Islet precursor cell (in vitro differentiated cells): ENCODE measurements at places on chromosomes 5 and 9.

DNA sequence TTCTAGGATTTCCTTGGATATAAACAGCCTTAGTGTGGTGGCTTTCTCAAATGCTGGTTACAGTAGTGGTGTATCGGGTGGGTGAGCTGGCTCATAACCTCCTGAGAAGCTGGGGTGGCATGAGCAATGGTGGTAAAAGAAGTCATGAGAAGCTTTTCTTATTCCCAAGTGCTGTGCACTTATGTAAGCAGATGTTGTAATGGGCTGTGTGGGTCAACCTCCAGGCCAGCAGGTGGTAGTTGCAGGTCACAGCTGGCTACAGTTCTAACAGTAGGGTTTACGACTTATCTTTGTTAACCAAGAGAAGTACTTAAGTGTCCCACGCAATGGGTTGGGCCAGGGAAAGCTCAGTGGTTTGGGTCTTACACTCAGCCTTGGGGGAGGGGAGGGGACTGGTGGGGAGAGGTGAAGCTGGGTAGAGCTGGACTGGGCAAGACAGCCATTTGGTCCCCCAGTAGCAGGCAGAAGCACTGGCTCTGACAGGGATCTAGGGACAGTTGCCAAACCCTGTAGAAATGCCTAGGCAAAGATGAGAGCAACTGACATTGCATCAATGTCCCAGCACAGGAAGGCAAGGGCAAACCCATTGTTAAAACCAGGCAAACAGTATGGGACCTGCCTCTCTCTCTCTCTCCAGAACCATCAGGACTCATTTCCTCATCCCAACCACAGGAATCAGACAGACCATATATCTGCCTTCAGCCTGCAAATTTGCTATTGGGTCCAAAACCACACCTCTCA lies 76.8 kb downstream of the RNF130 start:
- DNase-seq: no peak

DNA sequence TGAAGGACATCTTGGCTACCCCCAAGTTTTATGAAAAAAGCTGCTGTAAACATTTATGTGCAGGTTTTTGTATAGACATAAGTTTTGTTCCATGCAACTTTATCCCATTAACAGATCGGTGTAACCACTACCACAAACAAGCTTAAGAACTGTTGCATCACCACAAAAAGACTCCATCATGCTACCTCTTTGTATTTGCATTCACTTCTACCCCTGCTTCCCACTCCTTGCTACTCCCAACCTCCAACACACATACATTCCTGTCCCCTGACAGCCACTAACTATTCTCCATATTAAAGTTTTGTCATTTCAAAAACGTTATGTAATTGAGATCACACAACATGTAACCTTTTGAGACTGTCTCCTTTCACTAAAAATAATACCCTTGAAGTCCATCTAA lies 57.8 kb upstream of the LHFPL2 start:
- no peak for DNase-seq

- no peak for DNase-seq
Measured at GRCh38 chr5:76582230-76583162, 40.7 kb downstream of the F2RL2 start.

GRCh38 chr9:116090030-116090770 lies 63.4 kb upstream of the PAPPA start:
- DNase-seq: no peak

GRCh38 chr5:34460496-34460895 lies 195.6 kb upstream of the RAI14 start:
- no peak for DNase-seq

DNA sequence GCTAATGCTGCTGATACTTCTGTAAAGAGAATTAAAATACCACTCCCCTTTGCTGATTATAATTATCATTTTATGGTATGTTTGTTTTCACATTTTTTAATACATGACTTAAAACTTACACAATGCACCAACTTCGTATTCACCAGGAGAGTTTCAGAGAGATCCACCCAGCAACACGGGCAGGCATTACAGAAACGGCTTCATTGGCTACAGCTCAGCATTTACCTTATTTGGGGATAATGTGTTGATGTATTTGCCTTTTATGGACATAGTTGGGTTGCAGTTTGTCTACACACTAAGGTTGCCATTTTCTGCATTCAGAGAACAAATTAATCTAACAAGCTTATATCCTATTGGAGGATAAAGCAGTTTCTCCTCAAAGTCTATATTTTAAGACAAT lies 423.6 kb downstream of the PRDM9 start:
- no peak for DNase-seq

DNA sequence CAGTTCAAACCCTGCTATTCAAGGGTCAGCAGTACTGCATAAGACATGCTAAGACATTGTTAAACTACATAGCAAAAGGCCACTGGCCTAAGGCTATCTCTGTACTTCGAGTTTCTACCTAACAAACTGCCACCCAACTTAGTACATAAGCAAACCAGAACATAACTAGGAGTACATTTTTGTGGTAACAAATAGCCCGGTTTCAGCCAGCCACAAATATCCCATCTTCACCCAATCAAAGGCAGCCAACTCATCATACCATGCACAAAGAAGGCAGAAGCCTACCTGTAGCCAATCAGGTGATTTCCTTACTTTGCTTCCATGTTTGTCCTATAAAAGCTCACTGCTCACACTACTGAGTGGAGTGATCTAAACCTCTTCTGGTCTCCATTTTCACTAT lies 201.4 kb downstream of the SMARCA2 start:
- DNase-seq: no peak

GRCh38 chr5:160105686-160106360 lies 13.4 kb downstream of the PWWP2A start:
- DNase-seq: no peak

GRCh38 chr5:181245427-181246275 lies 1.9 kb upstream of the RACK1 start:
- DNase-seq: no peak

- no peak for DNase-seq
Measured at GRCh38 chr9:129712634-129713401, 40.0 kb downstream of the PTGES start.

- DNase-seq: peak; percentile 54
Measured at GRCh38 chr9:91844190-91844589, 105.8 kb downstream of the ROR2 start.

- DNase-seq: no peak
Measured at GRCh38 chr5:75512383-75513074, 838 bp downstream of the POLK start.

DNA sequence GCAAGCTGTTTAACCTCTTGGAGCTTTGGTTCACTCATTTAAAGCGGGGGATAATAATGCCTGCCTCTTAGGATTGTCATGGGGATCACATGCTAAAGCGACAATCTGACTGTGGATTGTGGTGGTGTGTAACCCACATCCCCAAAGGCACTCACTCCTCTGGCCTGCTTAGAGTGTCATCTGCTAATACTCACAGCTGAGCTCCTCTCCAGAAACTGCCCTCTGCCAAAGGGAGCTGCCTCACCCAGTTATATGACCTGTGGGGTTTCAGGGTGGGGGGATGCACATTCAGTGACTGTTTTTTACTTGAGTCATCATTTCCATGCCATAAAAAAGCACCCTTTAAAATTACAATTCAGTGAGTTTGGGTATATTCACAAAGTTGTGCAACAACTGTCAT lies 110.0 kb upstream of the SPOCK1 start:
- no peak for DNase-seq

DNA sequence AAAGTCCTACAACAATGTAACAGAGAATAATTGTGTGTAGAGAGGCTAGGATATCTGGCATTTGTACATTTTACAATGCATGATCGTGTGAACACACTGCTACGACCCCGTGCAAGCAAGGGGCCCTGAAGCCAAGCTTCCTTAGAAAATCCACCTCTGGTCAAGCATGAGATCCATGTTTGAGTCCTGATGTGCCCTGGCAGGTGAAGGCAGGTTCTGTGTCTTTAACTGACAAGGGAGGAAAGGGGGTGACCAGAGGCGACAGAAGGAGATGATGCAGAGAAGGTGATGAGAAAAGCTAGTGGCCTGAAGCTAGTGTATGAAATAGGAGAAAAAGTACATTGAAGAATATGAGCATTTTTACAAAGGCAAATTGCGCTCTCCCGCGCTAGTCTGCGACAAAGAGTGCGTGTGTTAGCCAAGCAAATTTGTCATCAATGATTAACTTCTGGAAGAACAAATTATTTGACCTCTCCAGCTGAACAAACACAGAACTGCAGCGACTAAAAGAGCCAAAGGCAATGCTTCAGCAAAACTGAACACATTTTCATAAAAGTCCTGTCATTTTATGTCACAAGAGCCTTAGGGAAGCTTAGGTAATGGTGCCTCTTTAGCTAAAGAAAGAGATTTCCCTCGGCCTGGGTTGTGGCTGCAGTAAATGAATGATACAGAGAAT lies 101.7 kb upstream of the DAPK1 start:
- no peak for DNase-seq

DNA sequence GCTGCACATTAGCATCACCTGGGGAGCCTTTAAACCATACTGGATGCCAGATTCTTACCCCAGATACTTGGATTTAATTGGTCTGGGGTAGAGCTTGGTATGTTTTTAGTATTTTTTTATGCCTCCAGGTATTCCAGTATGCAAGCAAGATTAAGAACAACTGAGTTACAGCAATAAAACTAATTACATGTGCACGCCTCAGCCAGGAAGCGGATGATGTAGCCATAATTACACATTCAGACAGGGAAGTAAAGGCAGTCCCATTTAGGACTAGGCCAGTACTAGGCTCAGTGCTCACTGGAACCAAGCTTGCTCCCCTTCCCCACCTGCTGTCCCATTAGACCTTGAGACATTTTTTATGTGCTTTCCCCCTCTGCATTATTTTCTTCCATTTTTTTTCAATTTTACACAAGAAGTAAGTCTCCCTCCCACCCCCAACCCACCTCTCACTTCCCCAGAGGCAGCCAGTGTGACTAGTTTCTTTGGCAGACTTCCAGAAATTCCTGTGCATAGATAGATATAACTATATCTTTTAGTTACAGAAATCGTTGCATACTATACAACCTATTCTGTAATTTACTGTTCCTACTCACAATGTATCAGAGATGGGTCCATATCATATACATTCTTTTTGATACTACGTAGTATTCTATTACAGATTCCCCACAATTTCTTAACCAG lies 7.1 kb upstream of the GNAQ start:
- no peak for DNase-seq

- no peak for DNase-seq
Measured at GRCh38 chr5:17666726-17667235, 32.5 kb downstream of the TAF11L14 start.

GRCh38 chr5:82698026-82698425 lies 379.2 kb downstream of the TMEM167A start:
- DNase-seq: no peak

DNA sequence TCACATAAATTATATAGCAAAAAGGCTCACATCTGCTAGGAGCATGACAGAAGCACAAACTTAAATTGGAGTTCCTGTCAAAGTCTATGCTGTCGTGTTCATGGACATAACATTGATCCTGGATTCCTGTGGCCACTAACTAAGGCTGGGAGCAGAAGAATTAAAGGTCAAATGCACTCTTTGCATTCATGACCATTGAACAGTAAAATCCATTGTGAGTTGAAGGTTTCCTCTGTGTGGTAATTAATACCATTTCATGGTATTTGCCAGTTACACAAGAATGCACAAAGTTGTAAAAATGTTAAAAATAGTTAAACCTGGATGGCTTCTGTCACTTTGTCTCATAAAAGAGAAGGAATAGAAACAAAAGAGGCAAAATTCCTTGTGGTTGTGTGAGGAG lies 242.6 kb downstream of the NPR3 start:
- DNase-seq: no peak

- DNase-seq: peak; percentile 68
Measured at GRCh38 chr9:95102001-95102433, 215.5 kb downstream of the FANCC start.

- no peak for DNase-seq
Measured at GRCh38 chr5:164375051-164375450, 869.6 kb downstream of the MAT2B start.

DNA sequence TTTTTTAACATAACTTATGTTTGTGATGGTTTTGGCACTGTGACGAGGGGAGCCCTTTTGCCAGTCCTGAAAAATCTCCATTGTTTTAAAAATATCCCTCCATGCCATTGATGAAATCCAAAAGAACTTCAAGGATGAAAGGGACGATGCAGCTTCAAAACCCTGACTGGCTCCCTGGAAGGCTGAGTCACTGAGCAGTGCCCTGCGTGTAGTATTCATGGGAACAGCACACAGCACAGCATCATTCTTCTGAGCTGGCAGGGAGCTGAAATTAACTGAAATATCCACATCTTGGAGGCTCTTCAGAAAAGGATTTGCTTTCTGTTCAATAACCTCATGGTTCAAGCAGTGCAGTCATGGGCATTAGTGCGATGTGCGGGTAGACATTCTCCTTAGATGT lies 29.7 kb downstream of the PDE4D start:
- no peak for DNase-seq

DNA sequence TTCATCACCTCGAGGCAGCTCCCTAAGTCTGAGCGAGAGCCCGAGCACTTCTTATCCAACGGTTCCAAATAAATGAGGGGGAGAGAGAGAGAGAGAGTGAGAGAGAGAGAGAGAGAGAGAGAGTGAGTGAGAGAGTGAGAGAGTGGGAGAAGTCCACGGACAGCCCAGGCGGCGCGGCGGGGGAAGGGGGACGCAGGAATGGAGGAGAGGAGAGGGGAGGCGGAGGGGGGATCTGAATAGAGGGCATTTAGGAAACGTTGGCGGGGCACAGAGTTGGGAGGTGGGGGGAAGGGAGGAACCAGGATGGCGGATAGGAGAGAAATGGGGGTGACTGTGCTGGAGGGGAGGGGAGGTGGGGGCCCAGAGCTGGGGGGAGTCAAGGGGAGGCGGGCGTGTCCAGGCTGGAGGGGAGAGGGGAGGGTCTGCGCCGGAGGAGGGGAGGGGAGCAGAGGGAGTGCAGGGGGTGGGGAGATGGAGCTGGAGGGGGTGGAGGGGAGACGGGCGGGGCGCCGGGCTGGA lies 398 bp upstream of the BASP1 start:
- peak; percentile 78 for DNase-seq

GRCh38 chr5:142481410-142481809 lies 156.6 kb upstream of the SPRY4 start:
- no peak for DNase-seq

- DNase-seq: peak; percentile 3
Measured at GRCh38 chr9:113570749-113571711, 107.5 kb downstream of the RGS3 start.

- DNase-seq: no peak
Measured at GRCh38 chr9:20207176-20207575, 415.1 kb downstream of the MLLT3 start.

GRCh38 chr9:19641046-19641445 lies 147.8 kb downstream of the SLC24A2 start:
- DNase-seq: no peak

- peak; percentile 54 for DNase-seq
Measured at GRCh38 chr9:33289496-33289895, 820 bp upstream of the NFX1 start.

GRCh38 chr9:7105095-7105494 lies 347.3 kb downstream of the KDM4C start:
- no peak for DNase-seq

GRCh38 chr5:117486879-117487391 lies 912.3 kb upstream of the SEMA6A start:
- DNase-seq: peak; percentile 57

DNA sequence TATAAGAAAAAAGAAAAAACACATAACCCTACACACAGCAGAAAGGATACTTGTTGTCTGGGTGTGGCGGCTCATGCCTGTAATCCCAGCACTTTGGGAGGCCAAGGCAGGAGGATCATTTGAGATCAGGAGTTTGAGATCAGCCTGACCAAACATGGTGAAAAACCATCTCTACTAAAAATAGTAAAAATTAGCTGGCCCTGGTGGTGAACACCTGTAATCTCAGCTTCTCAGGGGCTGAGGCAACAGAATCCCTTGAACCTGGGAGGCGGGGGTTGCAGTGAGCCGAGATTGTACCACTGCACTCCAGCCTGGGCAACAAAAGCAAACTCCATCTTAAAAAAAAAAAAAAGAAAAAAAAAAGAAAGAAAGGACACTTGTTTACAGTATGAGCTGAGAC lies 147.6 kb upstream of the PITX1 start:
- no peak for DNase-seq
